CD4-positive, alpha-beta T cell treated with Interleukin-17A for 1 hour (primary cell): ENCODE measurements at places on chromosomes 7 and 10.

- DNase-seq, result no peak
These were observed 96.8 kb upstream of the PCBD1 start for GRCh38 chr10:70984986-70985722.

- no peak for DNase-seq
These were observed 65.4 kb downstream of the MGAM2 start for GRCh38 chr7:142176901-142177300.

- no peak for DNase-seq
These were observed 3.3 kb upstream of the STN1 start for GRCh38 chr10:103921248-103921647.

DNA sequence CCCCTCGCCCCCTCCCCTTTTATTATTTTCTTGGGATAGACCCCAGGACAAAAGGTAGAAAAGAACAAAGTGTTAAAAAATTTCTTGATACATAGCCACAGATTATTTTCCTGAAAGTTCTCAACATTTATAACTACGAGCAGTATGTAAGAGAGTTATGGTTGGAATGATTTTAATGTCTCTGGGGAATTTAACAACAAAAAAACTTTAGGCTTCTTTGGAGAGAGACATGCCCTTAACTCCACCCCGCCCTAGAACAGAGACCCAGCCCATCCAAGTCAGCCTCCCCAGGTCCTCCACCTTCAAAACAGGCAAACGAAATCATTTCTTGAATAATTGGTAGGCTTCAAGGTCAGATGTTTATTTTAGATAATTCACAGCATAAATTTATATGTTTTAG is 97.1 kb downstream of the TCF7L2 start:
- DNase-seq, result no peak
